ENCODE measurements at places on chromosomes 7 and 10.

DNA sequence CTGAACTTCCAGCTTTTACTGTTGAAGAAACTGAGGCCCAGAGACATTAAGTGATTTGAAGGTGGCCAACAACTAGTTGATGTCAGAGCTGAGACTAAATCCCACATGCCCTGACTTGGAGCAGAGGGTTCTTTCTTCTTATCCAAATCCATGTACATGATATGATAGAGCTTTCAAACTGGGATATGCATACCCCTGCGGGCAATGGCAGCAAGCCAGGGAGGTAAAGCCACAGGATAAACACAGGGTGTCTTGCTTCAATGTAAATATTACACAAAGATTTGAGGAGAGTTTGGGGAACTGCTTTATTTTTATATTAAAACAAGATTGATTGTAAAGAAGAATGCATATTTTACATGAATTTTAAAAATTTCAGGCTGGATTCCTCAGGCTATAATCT, 2.3 kb upstream of the LRRC72 start:
- no peak for DNase-seq

DNA sequence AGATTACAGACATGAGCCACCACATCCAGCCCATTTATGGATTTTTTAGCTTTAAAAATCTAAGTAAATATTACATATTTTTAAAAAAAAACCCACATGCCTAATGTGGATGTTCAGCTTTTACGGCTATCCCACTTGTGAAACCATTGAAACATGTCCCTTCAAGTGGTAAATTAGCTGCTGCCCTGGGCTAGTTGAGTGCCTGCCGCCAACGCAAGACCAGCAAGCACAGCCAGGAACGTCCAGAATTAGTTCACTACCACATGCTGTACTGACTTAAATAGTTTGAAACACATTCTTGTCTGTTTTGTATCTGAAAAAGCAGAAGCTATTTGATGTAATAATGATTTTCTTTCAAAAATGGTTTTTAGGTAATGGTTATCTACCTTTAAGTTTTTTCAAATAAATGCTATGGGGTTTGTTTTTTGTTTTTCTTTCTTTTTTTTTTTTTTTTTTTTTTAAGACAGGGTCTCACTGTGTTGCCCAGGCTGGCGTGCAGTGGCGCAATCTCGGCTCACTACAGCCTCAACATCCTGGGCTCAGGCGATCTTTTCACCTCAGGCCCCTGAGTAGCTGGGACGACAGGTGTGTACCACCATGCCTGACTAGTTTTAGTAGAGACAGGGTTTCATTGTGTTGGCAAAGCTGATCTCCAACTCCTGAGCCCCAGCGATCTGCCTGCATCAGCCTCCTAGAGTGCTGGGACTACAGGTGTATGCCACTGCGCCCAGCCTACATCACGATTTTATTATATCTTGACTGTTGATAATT, 57.0 kb downstream of the KLRG2 start:
- no peak for DNase-seq

GRCh38 chr7:79341902-79342301, 111.6 kb downstream of the MAGI2 start:
- DNase-seq = no peak

GRCh38 chr7:156692849-156693248, 52.3 kb downstream of the RNF32 start:
- DNase-seq = no peak
